ENCODE measurements at places on chromosomes 2 and 18.

- no peak for DNase-seq
These were observed 123.4 kb downstream of the MTCL1 start for GRCh38 chr18:8828798-8829197.

GRCh38 chr2:32383858-32384257 is 27.0 kb downstream of the BIRC6 start:
- DNase-seq: no peak

DNA sequence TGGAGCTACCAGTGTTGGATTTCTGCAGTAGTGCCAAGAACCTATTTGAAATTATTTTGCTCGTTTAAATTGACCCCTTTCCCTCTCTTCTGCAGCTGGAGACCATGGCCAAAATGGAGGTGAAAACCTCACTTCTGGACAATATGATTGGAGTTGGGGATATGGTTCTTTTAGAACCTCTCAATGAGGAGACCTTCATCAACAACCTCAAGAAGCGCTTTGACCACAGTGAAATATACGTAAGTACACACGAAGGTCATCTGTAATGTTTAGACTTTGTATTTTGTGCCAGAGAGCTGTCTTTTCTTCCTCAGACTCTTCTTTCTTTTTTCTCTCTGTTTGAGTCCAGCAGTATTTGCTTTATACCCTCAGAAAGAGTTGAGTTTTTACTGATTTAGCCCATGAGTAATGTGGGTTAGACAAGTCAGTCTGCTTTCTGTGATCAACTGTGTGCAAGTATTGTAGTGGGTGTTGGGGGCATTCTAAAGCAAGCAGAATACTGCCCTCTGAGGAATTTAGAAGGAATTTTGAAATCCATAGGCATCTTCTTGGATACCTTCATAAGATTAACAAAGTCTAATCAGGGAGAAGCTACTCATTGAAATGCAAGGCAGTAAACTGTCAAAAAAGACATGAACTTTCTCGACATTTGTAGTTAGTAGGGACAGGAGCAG is 31.7 kb downstream of the MYO1B start:
- no peak for DNase-seq

GRCh38 chr2:29420999-29421782 is 306.0 kb downstream of the CLIP4 start:
- DNase-seq: no peak

DNA sequence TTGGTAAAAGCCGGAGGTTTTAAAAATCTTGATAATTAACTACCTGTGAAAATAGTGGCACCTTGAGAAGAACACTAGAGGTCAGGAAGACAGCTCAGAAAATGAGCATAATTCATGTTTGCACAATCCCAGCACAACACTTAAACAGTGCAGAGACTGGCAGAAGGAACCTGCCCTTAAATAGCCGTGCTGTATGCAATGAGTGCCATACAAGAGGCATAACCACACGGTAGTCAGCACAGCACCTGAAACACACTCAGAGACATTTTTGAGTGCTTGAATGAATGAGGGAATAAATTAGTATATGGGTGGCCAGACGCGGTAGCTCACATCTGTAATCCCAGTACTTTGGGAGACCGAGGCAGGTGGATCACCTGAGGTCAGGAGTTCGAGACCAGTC is 164.9 kb downstream of the PAX3 start:
- DNase-seq: no peak

DNA sequence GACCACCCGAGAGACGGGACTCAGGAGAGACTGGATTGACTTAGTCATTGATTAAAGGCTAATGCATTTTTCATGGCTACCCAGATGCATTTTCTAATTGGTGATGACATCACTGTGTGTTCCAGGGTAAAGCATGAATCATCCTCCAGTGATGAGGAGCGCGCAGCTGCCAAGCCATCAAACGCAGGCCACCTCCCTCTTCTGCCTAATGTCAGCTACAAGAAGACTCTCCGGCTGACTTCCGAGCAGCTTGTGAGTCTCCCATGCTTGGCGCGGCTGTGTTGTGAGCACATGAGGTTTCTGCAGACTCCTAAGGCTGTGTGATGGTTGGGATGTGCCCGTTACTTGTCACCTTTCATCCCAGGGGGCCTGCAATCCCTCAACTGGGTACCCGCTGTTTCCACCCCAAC is 56.4 kb downstream of the LPIN1 start:
- no peak for DNase-seq

- no peak for DNase-seq
These were observed 23.2 kb downstream of the SLC40A1 start for GRCh38 chr2:189557373-189557772.

GRCh38 chr2:113277474-113278072 is 1.1 kb downstream of the PAX8 start:
- DNase-seq: no peak

DNA sequence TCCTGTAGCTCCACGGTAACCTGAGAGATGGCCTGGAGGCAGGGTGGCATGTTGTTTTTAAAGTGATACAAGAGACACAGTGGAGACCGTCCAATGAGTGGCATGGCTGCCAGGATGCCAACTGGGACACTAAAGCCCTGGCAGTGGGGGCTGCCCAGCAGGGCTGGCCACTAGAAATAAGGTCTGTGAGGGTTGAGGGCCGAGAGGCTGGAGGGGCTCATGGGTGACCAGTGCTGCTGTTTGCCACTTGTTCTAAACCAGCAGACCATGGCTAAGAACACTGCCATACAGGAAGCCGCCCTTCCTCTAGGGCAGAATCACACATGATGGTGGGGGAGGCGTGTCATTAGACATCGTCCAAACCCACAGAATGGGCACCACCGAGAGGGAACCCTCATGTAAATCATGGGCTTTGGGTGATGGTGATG is 71.9 kb downstream of the ALPK2 start:
- no peak for DNase-seq

GRCh38 chr18:11767329-11767728 is 78.3 kb downstream of the GNAL start:
- no peak for DNase-seq

DNA sequence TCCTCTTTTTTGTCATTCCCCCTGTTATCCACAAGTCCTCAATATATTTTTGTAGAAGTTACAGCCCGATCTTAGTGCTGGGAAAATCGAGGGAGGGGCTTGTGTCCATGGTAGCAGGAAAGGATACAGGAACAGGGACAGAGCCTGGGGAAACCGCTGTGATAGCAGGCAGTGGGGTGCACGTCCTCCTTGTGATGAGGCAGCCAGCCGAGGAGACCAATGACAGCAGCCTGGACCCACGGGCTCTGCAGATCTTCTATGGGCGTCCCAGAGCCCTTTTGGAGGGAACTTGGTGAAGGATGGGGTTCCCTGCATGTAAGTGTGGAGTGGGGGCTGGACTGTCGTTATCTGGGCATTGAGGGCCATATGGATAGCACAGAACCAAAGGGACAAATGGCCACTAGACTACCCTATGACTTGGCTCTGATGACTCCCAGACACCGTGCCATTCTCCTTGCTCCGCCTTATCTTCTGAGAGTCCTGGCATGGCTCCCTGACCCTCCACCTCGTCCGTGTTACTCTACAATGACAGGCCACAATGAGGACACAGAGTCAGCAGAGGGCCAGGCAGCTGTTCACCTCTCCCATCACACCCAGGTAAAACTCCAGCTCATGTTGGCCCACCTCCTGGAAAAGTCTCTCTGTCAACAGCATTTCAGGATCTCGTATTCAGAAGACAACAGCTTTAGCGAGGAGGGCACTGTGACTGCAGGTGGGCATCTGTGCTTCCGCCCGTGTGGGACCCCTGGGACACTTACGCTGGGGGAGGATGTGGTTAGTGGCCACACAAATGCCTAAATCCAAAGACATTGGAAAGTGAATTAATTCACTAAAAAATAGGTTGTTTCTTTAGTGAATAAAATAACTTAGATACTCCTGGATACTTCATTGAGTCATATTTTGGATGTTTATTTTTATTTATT is 100.1 kb downstream of the VAPA start:
- no peak for DNase-seq

GRCh38 chr2:136527560-136527959 is 237.8 kb upstream of the THSD7B start:
- no peak for DNase-seq

DNA sequence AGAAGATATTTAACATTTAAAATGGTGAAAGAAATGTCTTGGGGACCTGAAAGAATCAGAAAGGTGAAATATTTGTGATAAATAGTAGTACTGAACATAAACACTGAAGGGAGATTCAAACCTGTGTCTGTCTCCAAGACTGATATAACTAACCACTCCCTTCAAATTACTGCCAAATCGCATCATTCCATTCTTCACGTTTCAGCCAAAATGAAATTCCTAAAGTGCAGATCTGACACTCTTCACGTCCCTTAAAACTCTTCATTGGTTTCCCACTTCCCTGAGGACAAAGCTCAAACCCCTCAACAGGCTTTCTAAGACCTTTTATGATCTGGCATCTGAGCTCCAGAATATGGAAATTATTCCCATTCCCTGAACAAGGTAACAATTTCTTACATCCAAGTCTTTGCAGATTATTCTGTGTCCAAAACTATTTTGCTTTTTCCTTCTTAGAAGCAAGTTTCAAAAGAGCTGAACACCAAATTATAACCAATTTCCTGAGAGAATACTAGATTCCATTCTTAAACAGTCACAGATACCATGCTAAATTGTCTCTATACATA is 18.9 kb downstream of the SLC8A1 start:
- no peak for DNase-seq

GRCh38 chr2:153786016-153786415 is 85.7 kb upstream of the GALNT13 start:
- DNase-seq: no peak

DNA sequence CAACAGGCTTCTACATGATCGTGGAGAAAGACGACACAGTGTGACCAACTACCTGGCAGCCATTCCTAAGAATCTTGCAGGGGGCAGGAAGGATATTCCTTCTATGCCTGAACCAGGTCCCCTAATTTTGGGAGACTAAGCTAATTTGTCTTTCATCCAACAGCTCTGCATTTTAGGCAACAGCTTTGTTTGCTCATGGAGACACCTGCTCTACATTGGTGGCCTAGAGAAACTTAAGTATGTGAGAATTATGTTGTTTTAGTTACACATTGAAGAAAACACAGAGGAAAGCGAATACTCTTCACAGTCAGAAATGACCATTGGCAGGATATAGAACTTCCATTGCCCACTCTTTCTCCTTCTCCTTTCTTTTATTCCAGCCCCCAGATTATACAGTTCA is 75.2 kb downstream of the ASXL3 start:
- DNase-seq: no peak

DNA sequence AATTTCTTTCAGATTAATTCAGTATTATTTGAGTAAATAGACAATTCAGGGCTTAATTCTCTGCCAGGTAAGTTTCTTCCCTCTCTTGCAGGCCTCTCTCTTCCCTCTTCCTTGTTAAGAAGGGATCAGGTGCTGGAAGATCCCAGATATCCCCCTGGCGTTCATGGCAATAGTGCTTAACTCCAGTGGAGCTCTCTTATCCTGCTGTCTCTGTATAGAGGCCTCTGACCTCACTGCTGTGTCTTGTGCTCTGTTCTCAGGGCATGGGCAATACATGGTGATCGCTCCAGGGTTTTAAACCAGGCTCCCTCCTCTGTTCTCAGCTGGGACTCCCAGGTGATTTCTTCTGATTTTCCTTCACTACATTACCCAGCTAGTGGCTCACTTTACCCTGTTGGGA is 226.8 kb downstream of the MC4R start:
- DNase-seq: no peak

- no peak for DNase-seq
These were observed 282.4 kb upstream of the NETO1 start for GRCh38 chr18:73150199-73150598.

- no peak for DNase-seq
These were observed 9.7 kb downstream of the IL1RN start for GRCh38 chr2:113136828-113137775.

GRCh38 chr18:62730941-62731340 is 15.6 kb downstream of the PHLPP1 start:
- DNase-seq: no peak

Data from NCI-H1930 (cell line).